ENCODE measurements at places on chromosomes 4 and X.

DNA sequence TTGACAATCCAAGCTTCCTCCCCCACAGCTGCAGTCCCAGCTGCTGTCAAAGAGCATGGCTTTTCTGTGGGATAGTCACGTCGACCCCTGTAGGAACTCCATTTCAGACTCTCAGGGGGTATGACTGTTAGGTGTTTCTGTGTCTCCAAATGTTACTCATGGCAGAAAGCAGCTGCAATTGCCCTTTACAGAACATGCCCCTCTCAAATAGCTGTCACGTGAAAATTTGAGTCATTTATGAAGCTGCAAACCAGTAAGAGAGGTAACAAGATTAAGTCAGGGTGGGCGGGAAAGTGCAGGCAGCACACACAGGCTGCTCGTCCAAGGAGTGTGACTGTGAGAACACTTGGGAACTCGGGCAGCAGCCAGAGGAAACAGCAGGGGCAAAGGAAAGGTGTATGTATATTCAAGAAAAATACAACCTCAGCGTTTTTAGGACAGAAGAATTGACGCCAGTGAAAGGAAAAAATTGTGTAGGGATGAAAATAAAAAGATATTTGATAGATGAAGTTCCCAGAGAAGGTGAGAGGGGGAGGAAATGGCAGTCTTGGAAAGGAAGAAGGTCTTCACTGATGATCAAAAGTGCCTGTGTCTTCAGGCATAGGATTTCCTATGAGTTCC, 66.5 kb upstream of the TMEM184C start:
- DNase-seq = no peak

DNA sequence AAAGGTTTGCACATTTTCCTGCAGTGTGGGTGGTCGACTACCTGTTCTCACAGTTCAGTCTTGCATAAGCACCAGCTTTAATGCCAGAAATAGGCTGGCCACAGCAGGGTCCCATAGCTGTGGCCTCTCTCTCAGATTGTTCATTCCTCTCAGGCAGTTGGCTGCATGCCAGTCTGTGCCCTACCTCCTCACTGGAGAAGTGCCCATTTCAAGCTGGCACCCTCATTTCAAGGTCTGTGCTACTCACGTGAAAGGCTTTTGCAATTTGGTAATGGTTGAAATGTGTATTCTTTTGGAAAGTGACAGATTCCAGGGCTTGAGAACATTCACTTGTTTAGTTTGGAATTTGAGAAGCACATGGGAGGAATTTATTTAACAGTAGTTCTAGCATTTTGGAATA, 28.9 kb upstream of the MTMR1 start:
- no peak for DNase-seq

DNA sequence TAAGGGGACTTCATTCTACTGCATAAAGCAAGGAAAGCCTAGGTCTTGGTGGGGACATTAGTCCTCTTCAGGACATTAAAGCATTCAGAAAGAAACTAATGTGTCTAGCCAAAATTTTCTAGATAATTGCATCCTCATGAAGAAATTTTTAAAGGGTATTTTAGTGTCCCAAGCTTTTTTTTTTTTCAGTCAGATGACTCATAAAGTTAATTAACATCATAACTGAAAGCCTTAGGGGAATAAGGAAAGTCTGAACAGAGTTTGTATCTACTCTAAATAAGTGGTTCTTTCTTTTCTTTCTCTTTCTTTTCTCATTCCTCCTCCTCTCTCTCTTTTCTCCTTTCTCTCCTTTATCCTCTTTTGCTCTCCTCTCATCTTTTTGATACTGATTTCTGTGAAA, 202.4 kb downstream of the ADAMTS3 start:
- DNase-seq = no peak

- no peak for DNase-seq
Observed at GRCh38 chr4:79687006-79687405, 279.0 kb upstream of the GK2 start.

- DNase-seq = no peak
Observed at GRCh38 chrX:116009861-116010710, 160.5 kb upstream of the AGTR2 start.

DNA sequence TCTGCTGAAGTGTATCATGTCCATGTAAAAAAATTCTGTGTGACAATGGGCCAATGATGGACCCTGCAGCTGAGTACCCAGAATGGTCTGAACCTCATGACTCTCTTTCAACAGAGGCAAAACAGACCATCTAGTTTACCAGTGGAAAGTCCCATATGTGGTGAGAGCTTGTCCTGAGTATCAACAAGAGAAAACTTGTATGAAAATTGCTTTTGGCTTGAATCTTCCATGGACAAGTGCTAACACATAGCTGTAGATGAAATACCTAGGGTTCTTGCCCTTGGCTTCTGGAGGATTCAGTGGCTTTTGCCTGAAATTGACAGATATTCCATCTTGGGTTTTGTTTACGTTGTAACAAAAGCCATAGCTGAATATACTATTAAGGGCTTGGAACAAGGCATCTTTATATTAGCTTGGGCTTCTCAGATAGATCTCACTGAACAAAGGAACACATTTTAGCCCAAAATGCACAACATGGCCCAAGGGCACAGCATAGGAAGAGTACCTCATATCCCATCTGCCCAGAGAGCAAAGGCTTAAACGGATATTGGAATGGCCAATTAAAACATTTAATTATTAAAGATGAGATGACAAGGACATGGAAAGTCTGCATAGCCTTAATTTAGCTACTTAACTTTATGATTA, 128.5 kb upstream of the HPGD start:
- no peak for DNase-seq

GRCh38 chr4:120874792-120875774, 47.4 kb downstream of the PRDM5 start:
- no peak for DNase-seq

GRCh38 chr4:77040270-77040669, 35.5 kb downstream of the CCNI start:
- no peak for DNase-seq

GRCh38 chrX:75483933-75484332, 38.9 kb downstream of the ZDHHC15 start:
- no peak for DNase-seq

DNA sequence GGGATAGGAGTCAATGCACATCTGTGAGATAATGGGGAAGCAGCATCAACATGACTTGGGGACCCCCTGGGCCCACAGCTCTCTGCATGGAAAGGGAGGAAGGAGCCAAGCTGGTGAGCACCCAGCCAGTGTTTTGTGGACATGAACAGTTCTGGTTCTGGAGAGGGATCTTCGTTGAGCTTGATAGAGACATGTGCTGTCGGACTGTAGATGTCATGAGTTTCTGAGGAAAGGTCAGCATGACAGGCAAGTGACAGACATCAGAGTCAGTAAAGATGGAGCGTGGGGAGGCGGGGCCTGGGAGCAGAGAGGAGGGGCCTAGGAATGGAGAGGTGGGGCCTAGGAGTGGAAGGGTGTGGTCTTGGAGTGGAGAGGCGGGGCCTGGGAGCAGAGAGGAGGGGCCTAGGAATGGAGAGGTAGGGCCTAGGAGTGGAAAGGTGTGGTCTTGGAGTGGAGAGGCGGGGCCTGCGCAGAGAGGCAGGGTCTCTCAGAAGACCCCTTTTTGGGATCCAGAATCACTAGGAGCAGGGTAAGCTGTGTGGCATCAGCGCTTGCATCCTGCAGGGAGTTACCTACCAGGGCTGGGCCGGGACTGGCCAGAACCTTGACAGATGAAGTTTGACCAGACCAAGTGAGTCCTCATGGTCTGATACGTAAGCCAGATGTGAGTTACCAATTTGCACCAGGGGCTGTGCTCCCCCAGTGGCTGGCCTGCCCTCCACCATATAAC, 33.7 kb downstream of the PIGG start:
- no peak for DNase-seq

GRCh38 chrX:131308980-131309379, 19.9 kb upstream of the IGSF1 start:
- no peak for DNase-seq

DNA sequence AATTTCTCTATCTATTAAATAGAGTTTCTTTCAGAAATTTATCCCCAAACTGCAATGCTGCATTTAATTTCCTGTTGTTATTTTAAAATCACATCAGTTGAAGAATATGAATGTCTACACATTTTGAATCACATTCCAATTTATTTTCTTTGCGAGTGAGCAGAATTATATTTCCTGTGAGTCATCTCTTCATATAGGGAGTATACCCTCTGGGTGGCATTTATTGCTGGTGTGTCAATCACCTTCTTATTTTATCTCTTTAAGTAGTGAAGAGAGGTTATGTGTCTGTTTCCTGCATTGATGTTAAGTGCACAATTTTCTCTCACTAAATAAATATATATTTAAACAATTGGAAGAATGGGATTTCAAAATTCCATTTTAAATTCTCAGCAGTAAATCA, 511.0 kb upstream of the ATOH1 start:
- DNase-seq = no peak

- DNase-seq = no peak
Observed at GRCh38 chr4:122329876-122330565, 48.8 kb upstream of the ADAD1 start.

DNA sequence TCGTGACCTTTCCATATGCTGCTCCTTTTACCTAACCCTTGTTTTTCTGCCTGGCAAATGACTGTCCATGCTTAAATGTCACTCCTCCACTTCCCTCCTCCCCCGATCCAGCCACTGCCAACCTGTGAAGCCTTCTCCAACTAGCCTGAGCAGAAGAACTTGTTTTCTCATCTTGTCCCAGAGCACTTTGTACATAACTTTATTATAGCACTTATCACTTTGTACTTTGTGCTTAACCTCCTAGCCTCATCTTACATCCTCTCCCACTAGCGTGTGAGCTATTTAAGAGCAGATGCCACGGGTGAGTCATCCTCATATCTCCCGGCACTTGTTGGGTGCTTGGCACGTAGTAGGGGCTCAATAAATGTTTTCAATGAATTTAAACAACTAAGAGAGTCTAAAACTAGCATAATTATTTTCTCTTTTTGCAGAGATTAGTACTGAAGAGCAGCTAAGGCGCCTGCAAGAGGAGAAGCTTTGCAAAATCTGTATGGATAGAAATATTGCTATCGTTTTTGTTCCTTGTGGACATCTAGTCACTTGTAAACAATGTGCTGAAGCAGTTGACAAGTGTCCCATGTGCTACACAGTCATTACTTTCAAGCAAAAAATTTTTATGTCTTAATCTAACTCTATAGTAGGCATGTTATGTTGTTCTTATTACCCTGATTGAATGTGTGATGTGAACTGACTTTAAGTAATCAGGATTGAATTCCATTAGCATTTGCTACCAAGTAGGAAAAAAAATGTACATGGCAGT, 46.9 kb downstream of the XIAP start:
- no peak for DNase-seq

- DNase-seq = no peak
Observed at GRCh38 chr4:183961795-183962194, 56.7 kb downstream of the STOX2 start.

DNA sequence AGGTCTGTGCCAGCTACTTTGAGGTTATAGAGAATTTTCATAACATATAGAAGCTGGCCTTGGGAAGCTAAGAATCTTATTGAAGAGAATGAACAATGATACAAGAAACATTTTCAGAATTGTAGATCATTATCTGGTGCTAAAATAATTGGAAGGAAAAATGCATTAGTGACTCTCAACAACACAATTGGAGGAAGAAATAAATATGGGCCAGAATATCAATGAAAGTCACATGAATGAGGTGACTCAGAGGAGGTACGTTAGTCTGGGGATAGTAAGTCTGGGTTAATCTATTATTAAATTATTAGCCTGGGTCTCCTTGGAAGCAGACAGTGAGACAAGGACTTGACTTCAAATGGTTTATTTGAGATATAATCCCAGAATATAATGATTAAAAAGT, 529.3 kb upstream of the SLIT2 start:
- DNase-seq = no peak

DNA sequence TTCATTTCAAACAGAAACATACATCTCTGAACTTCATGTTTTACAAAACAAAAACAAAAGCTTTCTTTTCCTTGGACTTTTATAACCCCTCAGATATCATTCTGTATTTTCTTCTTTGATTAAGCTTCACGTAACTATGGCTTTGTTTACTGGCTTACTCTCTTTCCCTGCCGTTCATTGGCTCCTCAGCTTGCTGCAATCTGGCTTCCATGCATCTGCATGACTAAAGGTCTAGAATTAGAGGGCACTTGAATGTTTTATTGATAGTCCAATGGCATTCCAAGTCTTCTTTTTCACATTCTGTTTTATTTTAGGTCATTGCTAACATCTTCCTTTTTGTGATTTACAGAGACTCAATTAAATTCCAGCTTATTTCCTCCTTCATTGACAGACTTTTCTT, 487.6 kb downstream of the GRXCR1 start:
- DNase-seq = no peak

GRCh38 chrX:151754047-151754429, 19.5 kb downstream of the CNGA2 start:
- no peak for DNase-seq

DNA sequence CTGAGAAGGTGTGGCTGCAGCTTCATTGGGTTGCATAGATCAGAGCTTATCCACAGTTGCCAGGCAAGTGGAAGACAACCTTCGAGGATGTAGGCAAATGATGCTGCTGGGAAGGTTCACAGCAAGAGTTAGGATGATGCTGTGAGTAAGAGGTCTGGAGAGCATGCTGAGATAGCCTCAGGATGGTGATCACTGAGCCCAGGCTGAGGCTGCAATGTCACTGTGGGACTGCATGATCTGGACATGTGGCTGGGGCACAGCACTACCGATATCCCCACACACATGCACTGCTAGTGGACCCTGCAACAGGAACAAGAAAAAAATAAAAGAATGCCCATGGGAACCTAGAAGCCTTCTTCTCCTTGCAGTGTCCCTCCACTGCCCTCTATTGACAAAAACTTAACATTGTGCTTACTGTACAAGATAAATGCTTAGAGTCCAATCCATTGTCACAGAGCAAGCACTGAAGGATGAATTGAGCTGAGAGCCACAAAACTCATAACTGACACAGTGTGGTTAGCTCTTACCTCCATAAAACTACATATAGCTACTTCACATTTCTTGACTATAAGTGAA, 105.6 kb downstream of the CNKSR2 start:
- no peak for DNase-seq

- no peak for DNase-seq
Observed at GRCh38 chr4:11014199-11014598, 329.6 kb upstream of the CLNK start.

DNA sequence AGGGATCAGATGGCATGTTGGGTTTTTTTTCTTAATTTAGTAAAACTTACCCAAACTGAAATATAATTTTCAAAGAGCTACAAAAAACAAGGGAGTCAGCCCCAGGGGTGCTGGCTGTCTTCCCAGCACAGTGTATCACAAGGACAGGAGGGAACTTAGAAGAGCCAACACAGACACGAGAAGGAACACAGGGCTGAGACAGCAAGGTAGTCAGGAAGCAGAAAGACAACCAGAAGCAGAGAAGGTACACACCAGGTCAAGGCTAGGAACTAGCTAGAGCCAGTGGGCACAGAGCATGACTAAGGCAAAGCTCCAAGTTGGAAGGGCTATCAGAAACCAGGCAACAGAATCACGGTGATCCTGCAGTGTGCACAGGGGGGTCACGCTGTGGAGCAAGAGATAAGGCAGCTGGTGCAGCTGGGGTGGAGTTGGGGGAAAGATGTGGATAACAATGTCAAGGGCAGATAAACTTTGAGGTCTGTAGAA, 168.7 kb downstream of the NR3C2 start:
- no peak for DNase-seq

Measured in T-cell (primary cell).